Activated naive CD4-positive, alpha-beta T cell treated with anti-CD3 and anti-CD28 coated beads for 36 hours (primary cell): ENCODE measurements at places on chromosomes 4 and X. TPM values are rescaled to one million over a fixed set of nuclear protein-coding genes. Genes with fewer than 3 reads are reported as not detected.

Gene GABRA4
- total RNA-seq: not detected

GRCh38 chrX:135328421-135329005 lies 19.2 kb downstream of the ETDC start:
- H3K36me3 ChIP-seq: peaks cover 38% of the 10 kb centered on the region
- H3K4me1 ChIP-seq: peaks cover 14% of the 10 kb centered on the region
- H3K4me3 ChIP-seq: no peak overlapping the region
- H3K27ac ChIP-seq: no peak overlapping the region

DNA sequence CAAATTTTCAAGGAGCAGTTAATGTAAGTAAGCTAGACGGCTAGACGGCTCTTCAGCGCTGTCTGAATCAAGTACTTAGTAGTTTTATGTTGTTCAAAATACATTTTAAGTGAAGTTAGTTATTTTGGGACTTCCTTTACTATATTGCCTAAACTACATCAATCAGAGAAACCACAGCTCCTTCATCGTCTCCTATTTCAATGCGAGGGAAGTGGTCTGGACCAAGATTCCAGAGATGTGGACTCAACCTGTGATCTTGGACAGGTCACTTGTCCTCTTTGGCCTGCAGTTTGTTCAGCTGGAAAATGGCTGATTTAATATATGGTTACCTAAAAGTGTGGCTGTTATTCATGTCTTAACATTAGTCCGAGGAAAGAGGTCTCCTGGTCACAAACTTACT lies 10.6 kb downstream of the ING2 start:
- no peak overlapping the region for H3K4me3 ChIP-seq
- H3K4me1 ChIP-seq: peaks cover 2% of the 10 kb centered on the region
- no peak overlapping the region for H3K27ac ChIP-seq

- no peak overlapping the region for H3K4me3 ChIP-seq
- no peak overlapping the region for H3K27ac ChIP-seq
- no peak for DNase-seq
- no peaks in the 10 kb centered on the region for H3K4me1 ChIP-seq
Measured at GRCh38 chrX:13786048-13786447, 30.8 kb downstream of the GPM6B start.

- peak overlapping the region; percentile 90 for H3K4me3 ChIP-seq
- H3K27me3 ChIP-seq: no peaks in the 10 kb centered on the region
- peak overlapping the region; percentile 78 for H3K27ac ChIP-seq
- DNase-seq: peak; percentile 57
Measured at GRCh38 chr4:89305712-89306437, 1.7 kb downstream of the GPRIN3 start.

DNA sequence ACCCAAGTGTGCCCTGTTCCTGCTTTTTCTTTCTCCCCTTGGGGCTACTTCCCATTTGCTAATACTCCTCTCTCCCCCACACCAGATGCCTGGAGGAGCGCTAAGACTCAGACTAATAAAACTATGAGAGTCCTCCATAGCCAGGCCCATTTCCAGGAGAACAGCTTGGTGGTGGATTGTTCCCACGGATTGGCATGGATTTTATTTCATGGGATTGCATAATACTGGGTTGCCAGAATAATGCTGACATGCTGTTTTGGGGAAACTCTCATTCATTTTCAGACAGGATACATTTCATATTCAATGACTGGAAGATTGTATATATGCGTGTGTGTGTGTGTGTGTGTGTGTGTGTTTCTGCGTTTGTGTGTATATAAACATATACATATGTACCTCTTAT lies 447.5 kb upstream of the PITX2 start:
- H3K4me3 ChIP-seq: no peak overlapping the region
- DNase-seq: no peak
- H3K36me3 ChIP-seq: no peaks in the 10 kb centered on the region
- no peak overlapping the region for H3K27ac ChIP-seq

- no peak for DNase-seq
Measured at GRCh38 chr4:19455196-19455595, 796.5 kb upstream of the SLIT2 start.

Gene SPARCL1
- total RNA-seq: not detected

DNA sequence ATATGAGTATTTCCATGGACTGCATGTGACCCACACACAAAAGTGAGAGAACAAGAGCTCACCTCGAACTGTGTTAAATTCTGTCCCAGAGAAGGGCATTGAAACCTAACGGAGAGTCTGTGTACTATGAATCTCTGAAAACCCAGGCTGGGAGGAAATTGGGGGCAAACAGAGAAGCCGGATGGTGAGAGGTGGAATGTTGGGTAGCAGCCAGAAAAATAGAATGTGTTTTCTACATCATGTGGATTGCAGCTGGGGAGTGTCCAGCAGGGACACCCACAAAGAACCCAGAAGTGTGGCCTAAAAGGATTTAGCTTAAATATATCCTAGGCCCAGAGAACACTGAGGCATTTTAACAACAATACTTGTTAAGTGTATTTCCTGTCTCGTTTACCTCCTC lies 38.6 kb downstream of the MND1 start:
- peaks cover 9% of the 10 kb centered on the region for H3K36me3 ChIP-seq
- H3K27me3 ChIP-seq: no peaks in the 10 kb centered on the region
- H3K4me1 ChIP-seq: no peaks in the 10 kb centered on the region
- H3K27ac ChIP-seq: no peak overlapping the region

GRCh38 chr4:112280386-112281056 lies 5.2 kb downstream of the TIFA start:
- peak overlapping the region; percentile 47 for H3K27ac ChIP-seq
- DNase-seq: no peak
- H3K4me1 ChIP-seq: peaks cover 71% of the 10 kb centered on the region
- H3K27me3 ChIP-seq: no peaks in the 10 kb centered on the region
- H3K4me3 ChIP-seq: peak overlapping the region; percentile 20

DNA sequence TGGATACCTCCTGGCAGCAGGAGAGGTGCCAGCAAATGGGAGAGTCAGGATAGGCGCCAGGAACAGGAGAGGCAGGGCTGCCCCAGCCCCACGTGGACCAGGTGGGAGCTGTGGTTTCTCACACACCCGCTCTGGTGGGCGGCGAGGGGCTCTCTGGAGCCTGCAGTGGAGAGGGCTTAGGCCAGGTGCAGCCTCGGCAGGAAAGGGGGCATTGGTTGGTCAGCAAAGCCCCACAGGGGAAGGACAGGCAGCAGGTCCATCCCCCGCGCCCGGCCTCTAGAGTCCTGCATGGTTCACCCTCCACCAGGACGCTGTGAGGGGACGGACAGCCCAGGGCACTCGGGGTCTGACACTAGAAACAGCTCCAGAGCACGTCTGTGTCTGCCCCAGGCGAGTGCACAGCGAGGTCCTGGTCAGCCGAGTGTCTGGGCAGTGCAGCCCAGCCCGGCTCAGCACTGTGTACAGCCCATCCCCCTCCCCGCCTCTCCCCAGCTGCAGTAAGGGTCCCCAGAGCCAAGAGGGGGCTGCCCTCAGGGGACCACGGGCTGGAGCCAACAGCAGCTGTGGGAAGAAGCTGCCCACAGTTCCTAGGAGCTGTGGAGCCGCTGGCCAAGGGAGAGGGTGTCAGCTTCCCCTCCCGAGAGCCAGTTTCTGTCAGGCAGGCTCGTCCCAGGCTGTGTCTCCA lies 8.2 kb downstream of the ATP5ME start:
- DNase-seq: no peak
- no peak overlapping the region for H3K4me3 ChIP-seq
- peaks cover 8% of the 10 kb centered on the region for H3K36me3 ChIP-seq

DNA sequence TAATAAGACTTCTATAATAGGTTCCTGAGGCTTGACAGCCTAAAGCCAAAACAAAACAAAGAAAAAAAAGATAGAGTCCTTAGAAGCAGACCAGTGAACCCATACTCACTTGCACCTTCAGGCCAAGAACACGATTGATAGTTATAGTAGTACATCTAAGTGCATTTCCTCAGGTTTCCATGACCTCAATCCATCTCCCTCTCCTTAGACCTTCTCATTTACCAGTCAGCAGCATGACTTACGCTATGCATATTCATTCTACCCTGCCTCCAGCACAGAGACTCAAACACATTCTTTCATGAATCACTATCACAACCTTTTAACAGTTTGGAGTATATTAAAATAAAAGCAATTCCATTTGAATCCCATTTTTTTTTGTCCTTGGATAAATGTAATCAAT lies 855.6 kb downstream of the CCSER1 start:
- no peak overlapping the region for H3K4me3 ChIP-seq
- H3K27ac ChIP-seq: no peak overlapping the region
- no peaks in the 10 kb centered on the region for H3K36me3 ChIP-seq

- no peaks in the 10 kb centered on the region for H3K27me3 ChIP-seq
- H3K27ac ChIP-seq: no peak overlapping the region
- DNase-seq: no peak
- no peak overlapping the region for H3K4me3 ChIP-seq
- H3K4me1 ChIP-seq: no peaks in the 10 kb centered on the region
Measured at GRCh38 chr4:149795256-149795655, 20.4 kb downstream of the IQCM start.

DNA sequence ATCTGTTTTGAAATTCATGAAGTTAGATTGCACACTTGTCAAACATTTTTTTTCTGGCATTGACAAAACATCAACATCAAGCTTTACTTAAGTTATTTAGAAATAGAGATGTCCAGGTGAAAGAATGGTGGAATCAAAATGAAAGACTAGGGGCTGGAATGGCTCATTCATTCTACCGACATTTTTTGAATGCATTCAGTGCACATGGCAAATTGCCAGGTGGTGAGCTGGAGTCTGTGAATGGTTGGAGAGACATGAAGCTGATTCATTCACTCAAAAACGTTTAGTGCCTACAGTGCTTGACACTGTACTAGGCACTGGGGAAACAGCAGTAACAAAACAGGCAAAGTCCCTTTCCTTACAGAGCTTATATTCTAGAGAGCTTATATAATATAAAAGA lies 292.4 kb downstream of the PPP1R2C start:
- H3K27me3 ChIP-seq: no peaks in the 10 kb centered on the region
- H3K4me3 ChIP-seq: no peak overlapping the region
- no peak overlapping the region for H3K27ac ChIP-seq
- DNase-seq: no peak
- H3K36me3 ChIP-seq: no peaks in the 10 kb centered on the region

DNA sequence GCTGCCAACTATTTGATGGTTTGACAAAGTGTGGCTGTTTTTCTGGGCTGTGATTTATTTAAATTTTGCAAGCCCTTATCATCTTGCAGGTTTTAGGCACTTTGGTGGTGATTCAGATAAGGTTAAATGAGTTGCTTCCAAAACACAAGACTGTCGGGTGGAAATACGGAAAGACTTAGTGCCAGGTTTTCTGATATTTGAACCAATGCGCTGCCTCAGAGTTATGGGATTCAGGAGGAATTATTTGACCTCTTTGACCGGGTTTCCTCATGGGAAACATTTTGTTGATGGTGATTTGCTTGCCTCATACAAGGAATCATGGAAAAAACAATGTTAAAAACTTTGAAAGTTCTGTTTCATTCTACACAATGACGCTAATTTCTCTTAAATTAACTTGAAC lies 136.1 kb upstream of the MAP9 start:
- H3K36me3 ChIP-seq: no peaks in the 10 kb centered on the region
- H3K4me1 ChIP-seq: no peaks in the 10 kb centered on the region
- H3K27me3 ChIP-seq: peaks cover 5% of the 10 kb centered on the region
- H3K4me3 ChIP-seq: no peak overlapping the region
- no peak for DNase-seq

Gene EPHA5
- not detected for total RNA-seq

DNA sequence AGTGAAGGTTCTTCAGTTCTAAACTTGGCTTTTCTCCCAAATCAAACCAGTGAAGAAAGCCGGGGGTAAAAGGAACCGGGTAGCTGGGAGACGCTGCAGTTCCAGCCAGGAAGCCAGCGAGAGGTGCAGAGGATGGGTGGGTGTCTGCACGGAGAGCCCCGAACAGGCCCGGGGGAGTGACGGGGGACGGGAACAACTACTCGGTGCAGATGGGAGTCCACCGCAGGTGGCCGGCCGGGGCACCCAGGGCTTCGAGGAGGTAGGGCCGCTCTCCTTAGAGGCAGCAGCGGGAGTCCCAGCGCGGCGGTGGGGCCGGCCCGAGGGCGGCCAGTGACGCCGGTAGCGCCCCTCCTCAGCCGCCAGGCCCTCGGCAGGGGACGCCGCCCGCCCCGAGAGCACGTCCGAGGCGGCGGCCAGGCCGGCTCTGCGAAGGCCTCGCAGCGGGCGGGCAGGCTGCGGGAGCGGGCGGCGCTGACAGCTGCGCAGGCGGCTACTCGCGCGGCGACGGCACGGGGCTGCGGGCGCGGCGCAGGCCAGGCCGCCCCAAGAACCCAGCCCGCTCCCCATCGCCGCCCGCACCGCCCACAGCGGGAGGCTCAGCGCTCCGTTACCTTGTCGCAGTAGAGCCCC lies 449 bp downstream of the FBXL5 start:
- H3K36me3 ChIP-seq: peaks cover 3% of the 10 kb centered on the region
- H3K27me3 ChIP-seq: no peaks in the 10 kb centered on the region
- H3K4me3 ChIP-seq: peak overlapping the region; percentile 99
- peak overlapping the region; percentile 96 for H3K27ac ChIP-seq
- H3K4me1 ChIP-seq: peaks cover 67% of the 10 kb centered on the region
- peak; percentile 44 for DNase-seq

Gene TMEM175
- total RNA-seq: 15.8 TPM

DNA sequence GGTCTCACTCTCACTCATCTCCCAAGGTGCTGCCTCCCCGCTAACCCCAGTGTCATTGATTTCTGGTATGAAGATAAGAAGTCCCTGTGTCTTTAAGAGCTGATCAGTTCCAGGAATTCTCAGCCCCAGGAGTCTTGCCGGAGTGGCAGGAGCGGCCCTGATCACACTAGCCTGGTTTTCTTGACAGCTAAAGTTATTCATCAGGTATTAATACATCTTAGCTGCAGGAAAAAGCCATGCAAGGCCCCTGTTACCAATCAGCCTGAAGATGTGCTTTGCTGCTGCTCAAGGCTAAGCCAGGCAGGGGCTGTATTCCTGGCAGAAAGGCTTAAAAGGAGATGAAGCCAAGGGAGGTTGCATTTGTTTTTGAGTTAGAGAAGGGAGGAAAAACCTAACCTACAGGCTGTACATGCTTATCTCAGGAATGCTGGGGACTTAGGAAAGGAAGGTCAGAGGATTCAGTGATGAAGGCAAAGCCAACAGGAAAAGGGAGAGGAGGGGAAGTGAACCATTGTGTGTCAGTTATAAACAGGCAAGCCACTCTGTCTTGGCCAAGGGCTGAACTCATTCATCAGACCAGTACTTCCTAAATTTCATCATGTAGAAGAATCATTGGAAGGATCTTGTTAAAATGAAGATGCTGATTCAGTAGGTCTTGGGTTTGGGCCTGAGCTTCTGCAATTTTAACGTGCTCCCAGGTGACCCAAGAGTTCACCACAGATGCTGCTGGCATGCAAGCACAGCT lies 8.6 kb downstream of the SRPX start:
- no peak for DNase-seq
- no peaks in the 10 kb centered on the region for H3K4me1 ChIP-seq
- H3K36me3 ChIP-seq: no peaks in the 10 kb centered on the region
- H3K4me3 ChIP-seq: no peak overlapping the region

- DNase-seq: no peak
- H3K4me3 ChIP-seq: no peak overlapping the region
- H3K27ac ChIP-seq: no peak overlapping the region
- H3K36me3 ChIP-seq: no peaks in the 10 kb centered on the region
Measured at GRCh38 chr4:12933760-12934221, 550.3 kb downstream of the RAB28 start.

GRCh38 chr4:20456407-20456806 lies 204.7 kb downstream of the SLIT2 start:
- no peak for DNase-seq
- H3K36me3 ChIP-seq: no peaks in the 10 kb centered on the region
- no peak overlapping the region for H3K27ac ChIP-seq

Gene PAGE2
- not detected for total RNA-seq

GRCh38 chr4:61864286-61864685 lies 664.2 kb downstream of the ADGRL3 start:
- no peaks in the 10 kb centered on the region for H3K36me3 ChIP-seq
- H3K27ac ChIP-seq: no peak overlapping the region
- no peak overlapping the region for H3K4me3 ChIP-seq
- no peaks in the 10 kb centered on the region for H3K27me3 ChIP-seq
- DNase-seq: no peak

Gene MBNL3
- total RNA-seq: 15.8 TPM
